NCI-H1105 treated with DMSO at 0.1 percent for 48 hours (cell line): ENCODE measurements at places on chromosomes 3 and 15.

- DNase-seq: no peak
Observed at GRCh38 chr15:89785774-89786140, 9.6 kb downstream of the MESP2 start.

GRCh38 chr3:159158213-159158612 is 356.4 kb downstream of the MFSD1 start:
- peak; percentile 28 for DNase-seq

- DNase-seq: no peak
Observed at GRCh38 chr3:152402695-152403451, 134.1 kb downstream of the MBNL1 start.

- DNase-seq: no peak
Observed at GRCh38 chr3:73529308-73530021, 95.3 kb downstream of the PDZRN3 start.

DNA sequence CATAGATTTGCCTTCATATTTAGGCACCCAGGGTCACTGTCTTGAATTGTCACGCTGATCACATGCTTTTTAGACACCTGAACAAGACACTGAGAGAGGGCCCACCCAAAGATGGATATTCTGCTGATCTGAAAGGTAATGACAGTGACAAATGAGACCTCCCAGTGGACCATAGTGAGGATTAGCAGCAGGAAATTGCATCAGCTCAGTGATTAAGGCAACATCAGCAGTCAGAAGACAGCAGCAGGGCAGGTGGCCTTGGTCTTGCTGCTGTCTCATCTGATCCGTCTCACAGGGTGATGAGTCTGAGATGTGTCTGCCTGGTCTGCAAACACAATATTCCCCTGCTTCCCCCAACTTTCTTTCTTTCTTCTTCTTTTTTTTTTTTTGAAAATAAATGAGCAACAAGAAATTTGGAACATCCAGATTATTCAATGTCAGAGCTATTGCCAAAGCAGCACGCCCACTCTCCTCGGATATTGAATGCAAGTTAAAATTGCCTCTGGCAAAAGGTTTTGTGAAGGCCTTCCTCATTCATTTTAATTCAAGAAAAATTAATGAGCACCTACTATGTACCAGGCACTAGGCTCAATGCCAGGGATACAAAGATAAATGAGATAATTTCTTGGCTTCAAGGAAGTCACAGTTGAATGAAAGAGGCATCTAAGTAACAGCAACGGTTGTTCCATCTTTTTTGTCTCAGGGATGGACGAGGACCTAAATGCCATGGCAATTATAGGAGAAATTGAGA is 14.1 kb downstream of the OTOL1 start:
- DNase-seq: no peak

- no peak for DNase-seq
Observed at GRCh38 chr3:187293516-187294430, 2.2 kb upstream of the MASP1 start.
